Stimulated activated CD4-positive, alpha-beta T cell treated with anti-CD3 and anti-CD28 coated beads, Interleukin-4, amount 100 ng/mL, for 48 hours (primary cell): ENCODE measurements at places on chromosomes 11 and 22.

DNA sequence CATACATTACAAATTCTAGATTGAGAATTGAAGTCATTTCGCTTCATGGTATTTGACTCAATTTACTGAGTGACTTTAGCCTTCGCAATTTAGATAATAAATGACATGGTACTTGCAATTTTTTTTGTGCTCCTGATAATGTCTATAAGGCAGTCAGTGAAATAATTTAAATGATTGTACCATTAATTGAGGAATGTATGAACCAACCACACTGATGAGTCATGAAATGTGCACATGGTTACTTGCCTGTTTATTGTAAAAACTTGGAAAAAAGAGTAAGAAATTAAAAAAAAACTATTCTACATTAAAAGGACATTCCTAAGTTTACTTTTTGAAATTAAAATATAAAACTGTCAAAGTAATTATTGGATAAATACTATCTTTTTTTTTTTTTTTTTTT lies 43.3 kb downstream of the DNAJC24 start:
- no peak for DNase-seq

GRCh38 chr11:128926437-128927107 lies 16.1 kb downstream of the TP53AIP1 start:
- DNase-seq, result no peak

DNA sequence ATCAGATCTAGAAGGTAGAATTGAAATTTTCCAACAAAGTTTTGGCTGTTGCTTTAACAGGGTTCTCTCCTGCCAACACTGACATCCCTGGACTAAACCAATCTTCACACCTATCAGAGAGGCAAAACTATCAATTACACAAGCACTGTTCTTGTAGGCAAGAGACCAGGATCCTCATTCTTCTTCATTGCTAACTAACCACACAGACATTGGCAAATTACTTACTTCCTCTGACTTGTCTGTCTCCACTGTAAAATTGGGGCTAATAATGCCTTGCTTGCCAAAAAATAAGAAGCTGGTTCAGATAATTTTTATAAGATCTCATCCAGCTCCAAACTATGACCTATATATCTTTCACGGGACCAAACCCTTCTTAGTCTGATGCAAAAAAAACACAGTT lies 93.8 kb upstream of the DDI1 start:
- no peak for DNase-seq

DNA sequence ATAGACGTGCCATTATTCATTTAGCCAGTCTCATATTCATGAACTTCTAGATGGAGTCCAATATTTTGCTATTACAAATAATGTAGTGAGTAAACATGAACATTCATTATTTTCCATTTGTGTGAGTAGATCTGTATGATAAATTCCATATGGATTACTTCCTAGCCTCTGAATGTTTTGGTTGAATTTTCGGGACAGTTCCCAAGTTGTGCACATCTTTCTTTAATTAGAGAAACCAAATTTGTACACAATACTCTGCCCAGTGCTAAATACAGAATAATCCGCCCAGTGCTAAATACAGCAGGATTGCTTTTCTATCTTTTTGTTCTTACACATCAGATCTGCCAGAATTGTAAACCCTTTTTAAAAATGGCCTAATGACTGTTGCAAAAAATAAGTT lies 17.1 kb upstream of the APLP2 start:
- no peak for DNase-seq

GRCh38 chr11:17641792-17642350 lies 77.5 kb upstream of the MYOD1 start:
- DNase-seq, result no peak
